Stimulated activated CD4-positive, alpha-beta T cell treated with anti-CD3 and anti-CD28 coated beads, Interleukin-4, amount 100 ng/mL, for 4 hours (primary cell): ENCODE measurements at places on chromosomes 6 and 20.

DNA sequence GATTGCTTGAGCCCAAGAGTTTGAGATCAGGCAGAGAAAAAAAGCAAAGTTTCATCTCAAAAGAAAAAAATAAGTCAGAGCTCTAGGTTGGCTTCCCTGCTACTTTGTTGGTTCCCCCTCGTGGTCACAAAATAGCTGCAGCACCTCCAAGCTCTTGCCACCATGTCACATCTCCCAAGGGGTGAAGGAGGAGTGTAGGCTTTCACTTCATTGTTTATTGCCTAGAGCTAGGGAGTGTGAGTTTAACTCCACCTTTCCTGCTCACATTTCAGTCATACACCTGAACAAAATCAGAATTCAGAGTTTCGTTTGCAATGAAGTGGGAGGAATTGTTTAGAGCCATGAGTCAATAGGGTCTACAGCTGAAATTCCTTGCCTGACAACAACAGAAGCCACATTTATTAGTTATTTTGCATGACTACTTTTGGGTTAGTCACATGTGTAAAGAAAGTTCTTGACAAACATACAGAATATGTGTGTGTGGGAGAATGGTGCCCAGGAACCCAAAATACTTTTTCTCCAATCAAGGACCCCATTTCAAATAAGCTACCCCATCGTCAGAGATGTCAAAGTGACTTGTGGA lies 56.2 kb upstream of the UFL1 start:
- DNase-seq, result no peak

- no peak for DNase-seq
These were observed 164.3 kb downstream of the BMP7 start for GRCh38 chr20:57102160-57102559.

DNA sequence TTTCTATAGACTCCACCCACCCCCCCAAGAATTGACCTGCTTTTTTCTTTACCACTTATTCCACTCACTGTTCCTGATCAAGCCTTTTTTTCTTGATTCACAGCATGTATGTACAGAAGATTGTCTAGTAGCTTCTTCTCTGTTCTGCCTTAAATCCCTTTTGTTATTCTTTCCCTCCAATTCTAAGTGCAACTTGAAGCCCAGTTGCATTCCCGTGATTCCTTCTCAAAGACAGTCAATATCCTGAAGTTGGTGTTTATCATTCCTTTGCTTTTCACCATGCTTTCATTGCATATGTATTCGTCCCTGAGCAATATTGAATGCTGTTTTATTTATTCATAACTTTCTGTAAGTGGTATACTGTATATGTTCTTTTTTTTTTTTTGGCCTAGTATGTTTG lies 21.0 kb downstream of the XRN2 start:
- DNase-seq, result no peak

- no peak for DNase-seq
These were observed 134.3 kb downstream of the UNC5CL start for GRCh38 chr6:40904583-40905194.

GRCh38 chr6:141326426-141326825 lies 806.3 kb upstream of the GJE1 start:
- DNase-seq, result peak; percentile 72

DNA sequence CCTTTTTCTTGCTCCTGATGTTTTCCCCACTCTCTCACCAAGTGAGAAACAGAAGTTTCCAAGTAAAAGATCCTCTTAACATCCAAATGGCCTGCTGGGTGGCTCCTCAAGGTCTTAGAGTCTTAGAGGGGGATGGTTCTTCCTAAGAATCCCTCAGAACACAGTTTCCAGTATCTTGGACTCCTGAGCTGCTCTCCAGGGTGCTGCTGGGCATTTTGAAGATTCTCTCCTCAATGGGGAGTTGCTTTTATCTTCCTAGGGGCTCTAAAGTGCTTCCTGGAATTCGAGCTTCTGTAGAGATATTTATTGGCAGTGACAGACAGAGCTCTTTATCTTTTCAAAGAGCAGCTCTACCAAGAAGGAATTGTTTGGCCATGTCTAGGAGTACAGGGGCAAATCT lies 70.8 kb upstream of the SLC35B3 start:
- no peak for DNase-seq

DNA sequence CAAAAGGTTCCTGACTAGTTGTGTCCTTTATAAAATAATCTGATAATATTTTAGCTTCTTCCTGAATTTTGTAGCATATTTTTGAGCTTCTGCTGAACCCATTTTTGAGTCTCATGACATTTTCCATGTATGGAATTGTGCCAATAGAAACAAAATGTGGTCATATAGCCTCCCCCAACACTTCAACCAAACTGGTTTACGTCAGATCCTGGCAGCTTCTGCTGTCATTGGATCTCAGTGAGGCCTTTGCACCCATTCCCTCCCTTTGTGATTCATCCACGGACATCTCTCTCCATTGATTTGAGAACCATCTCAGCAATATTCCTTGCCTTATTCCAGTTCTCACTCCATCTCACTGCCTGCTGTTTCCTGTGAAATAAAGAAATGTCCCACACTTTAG lies 166.0 kb upstream of the PROKR2 start:
- no peak for DNase-seq

DNA sequence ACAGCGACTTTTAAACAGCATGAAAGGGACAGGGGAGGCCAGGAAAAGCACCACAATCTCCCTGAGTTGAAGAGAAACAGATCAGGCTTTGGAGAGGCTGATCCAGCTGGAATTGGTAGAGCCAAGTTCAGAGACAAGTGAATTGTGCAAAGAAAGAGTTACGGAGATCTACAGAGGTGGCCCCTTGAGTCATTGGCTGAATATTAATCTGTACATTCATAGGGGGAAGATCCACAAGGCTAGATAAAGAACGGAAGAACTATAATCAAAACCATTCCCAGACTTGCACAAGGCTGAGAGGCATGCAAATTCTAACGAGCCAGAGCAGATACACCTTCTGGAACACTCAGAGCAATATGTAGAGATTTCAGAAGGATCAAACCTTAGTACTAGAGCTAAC lies 14.2 kb upstream of the FOXQ1 start:
- DNase-seq, result no peak

DNA sequence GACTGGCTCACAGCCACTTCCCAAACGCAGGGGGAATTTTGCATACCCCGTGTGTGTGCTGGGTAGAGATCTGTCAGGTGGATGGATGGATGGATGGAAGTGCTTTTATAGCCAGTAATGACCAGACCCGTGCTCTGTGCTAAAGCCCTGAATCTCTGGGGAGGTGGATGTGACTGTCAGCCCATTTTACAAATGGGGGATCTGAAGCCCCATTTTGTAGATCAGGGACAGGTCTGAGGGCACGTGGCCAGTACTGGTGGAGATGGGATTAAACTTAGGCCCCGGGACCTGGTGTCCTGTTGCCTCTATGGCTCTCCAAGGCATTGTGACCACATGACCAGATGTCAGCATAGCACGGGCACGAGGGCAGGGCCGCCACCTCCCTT lies 38.2 kb upstream of the ZBP1 start:
- no peak for DNase-seq

DNA sequence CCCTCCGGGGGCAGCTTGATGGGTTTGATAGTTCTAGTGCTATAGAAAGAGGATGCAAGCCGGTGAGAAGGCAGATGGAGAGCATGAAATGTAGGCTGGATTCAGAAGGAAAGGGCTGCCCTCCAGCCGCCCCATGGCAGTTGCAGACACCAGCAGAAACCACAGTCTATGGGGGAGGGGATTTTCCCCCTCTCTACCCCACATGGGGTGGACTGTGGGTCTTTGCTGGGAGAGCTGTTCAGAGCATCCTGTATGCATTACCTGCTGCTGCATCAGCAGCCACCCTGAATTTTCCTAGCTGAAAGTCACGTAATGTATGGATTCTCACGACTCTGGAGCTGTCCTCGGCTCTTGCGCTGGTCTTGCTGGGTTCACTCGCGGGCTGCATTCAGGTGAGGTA lies 48.8 kb upstream of the CST5 start:
- no peak for DNase-seq

- no peak for DNase-seq
These were observed 84.9 kb upstream of the HTR1B start for GRCh38 chr6:77548190-77548589.

DNA sequence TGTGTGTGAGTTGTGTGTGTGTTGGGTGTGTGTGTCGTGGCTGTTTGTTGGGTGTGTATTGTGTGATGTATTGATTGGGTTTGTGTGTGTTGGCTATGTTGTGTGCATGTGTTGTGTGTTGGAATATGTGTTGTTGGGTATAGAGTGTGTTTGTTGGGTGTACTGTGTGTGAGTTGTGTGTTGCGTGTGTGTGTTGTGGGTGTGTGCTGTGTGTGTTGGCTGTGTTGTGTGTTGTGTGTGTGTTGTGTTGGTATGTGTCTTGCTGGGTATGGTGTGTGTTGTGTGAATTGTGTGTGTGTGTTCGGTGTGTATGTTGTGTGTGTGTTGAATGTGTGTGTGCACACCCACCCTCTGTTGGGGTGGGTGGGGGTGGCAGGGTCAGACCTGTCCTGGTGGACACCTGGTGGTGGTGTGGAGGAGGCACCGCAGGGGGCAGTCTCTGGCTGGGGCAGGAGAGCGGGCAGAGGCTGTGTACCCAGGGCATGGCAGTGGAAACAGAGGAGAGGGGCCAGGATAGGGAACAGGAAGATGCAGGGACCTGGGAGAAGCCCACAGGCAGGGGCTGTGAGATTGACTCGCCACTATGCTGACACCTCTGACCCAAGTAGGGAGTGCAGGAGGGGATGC lies 25.5 kb upstream of the PXDC1 start:
- no peak for DNase-seq

DNA sequence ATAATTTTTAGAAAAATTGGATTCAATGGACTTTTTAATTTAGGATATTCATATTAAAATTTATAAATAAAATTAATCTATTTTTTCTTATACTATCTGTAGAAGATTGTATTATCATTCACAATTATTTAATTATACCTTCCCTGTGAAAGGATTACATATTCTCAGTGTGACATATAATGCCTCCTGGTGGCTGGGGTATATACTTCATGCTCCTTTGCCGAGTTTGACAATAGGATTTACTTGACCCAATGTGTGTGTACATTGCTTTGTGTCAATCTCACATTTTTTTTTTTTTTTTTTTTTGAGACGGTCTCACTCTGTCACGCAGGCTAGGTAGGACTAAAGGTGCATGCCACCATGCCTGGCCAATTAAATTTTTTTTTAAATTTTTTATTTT lies 230.0 kb upstream of the CHD6 start:
- DNase-seq, result no peak

DNA sequence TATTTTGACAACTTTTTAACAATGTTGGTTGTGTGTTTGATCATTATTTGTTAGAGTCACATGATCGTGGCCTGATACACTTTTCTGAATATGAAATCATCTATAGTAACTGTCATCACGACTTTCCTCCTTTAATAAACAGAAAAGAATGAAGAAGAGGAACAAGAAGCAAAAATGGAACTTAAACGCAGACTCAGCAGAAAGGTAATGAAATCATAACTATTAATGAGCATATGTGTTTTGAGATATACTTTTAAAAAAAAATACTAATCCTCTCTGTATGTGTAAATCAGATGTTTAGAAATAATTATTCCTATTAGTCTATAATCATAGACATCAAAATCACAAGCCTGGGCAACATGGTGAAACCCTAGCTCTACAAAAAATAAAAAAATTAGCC lies 60.1 kb upstream of the LTV1 start:
- no peak for DNase-seq

GRCh38 chr6:119209452-119210205 lies 131.2 kb upstream of the FAM184A start:
- no peak for DNase-seq

DNA sequence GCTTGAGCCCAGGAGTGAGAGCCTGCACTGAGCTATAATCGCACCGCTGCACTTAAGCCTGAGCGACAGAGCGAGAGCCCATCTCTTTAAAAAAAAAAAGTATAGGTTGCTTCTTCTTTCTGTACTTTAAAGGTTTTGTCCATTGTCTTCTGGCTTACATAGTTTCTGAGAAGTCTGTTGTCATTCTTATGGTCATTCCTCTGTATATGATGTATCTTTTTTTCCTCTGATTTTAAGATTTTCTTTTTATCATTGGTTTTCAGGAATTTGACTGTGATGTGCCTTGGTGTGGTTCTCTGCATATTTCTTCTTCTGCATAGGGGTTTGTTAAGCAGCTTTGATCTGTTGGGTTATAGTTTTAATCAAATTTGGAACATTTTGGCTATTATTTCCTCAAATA lies 29.1 kb downstream of the QRSL1 start:
- DNase-seq, result no peak

DNA sequence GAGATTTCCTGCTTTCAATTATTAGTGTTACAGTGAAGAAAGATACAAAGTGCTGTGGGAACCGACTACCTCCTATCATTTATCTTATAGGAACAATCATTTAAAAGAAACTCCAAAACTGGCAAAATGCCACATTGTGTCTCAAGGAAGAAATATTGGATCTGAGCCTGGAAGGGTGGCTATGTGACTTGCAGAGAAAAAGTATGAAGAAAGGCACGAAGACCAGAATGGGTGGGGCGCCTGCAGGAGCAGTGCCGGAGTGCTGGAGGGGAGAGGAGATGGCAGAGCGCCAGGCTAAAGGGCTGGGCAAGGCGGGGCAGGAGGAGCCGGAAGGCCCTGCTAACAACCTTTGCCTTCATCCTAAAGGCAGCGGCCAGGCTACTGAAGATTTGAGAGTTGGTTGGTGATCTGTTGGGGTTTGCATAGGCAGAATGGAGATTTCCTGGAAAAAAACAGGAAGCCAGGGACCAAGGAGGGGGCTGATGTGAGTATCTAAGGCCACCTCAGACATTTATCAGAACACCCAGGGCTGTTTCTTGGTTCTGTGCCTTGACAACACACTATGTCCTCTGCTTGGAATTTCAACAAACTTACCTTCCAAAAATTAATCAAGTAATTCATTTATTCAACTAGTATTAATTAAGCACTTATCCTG lies 125.6 kb downstream of the MAFB start:
- DNase-seq, result no peak

GRCh38 chr20:24018796-24019195 lies 30.2 kb upstream of the GGTLC1 start:
- no peak for DNase-seq

- no peak for DNase-seq
These were observed 18.3 kb downstream of the GHRH start for GRCh38 chr20:37243076-37243936.

DNA sequence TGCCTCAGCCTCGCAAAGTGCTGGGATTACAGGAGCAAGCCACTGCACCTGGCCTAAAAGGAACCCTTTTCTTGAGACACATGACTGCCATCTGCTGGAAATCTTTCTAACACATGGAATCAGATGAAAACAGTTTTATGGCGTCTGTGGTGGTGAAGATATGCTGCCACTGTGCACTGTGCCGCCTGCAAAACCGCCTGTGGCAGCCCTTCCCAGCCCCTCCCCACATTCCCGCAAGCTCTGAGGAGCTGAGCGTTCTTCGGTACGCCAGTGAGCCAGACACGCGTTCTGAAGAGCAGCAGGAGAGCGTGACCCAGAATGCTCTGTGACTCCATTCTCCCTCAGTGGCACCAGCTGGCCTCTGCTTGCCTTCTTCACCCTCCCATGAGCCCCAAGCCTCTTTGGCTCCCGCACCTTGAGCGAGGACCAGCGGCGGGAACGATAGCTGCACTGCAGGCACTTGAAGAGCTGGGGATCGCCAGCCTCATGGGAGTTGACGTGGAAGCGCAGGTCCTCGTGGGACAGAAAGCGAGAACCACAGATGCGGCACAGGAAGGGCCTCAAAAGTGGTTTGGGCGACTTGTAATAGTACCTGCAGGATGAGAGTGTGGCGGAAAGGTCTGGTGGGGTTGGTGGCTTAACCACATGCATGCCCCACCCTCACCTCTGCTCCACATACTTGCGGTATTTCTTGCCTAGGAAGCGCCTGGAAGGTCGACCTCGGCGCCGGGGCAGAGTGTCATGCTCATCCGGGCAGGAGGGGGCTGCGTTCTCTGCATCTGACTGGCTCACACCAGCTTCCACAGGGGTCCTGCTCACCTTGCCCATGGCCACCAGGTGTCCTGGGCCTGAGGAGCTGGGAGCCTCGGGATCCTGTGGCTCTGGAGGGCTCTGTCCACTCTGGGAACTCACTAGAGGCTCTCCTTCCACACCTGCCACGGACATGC lies 8.7 kb downstream of the ZNF335 start:
- DNase-seq, result no peak
